ENCODE measurements at places on chromosomes 1 and 21.

DNA sequence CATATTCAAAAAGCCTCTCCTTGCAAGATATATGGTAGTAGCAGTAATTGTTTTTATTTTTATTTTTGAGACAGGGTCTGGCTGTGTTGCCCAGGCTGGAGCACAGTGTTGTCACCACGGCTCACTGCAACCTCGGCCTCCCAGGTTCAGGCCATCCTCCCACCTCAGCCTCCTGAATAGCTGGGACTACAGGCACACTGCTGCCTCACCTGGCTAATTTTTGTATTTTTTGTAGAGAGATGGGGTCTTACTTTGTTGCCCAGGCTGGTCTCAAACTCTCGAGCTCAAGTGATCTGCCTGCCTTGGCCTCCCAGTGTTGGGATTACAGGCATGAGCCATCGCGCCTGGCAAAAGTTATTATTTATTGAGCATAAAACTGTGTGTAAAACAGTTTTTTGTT is 38.4 kb downstream of the SLC66A1 start:
- no peak for DNase-seq

- no peak for DNase-seq
Observed at GRCh38 chr21:38327984-38328383, 71.2 kb downstream of the KCNJ15 start.

GRCh38 chr1:55053265-55053954 is 14.1 kb downstream of the PCSK9 start:
- DNase-seq: no peak

DNA sequence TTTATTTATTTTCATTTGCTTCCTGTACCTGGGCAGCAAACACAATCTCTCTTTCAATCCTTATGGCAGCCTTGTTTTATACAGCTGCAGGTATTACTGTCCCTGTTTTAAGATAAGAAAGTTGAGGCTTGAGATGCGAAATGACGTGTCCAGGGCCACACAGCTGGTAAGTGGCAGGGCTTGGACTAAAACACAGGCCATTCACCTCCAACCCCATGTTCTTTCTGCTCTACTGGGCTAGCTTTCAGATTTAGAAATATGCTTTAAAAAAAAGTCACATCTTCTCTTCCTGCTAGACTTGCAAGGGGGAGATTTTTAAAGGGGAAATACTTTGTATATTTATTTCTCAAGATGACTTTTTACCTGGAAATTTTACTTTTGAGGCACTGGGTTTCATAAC is 62.8 kb downstream of the CNST start:
- no peak for DNase-seq

- no peak for DNase-seq
Observed at GRCh38 chr1:234578735-234579134, 31.2 kb downstream of the IRF2BP2 start.

- DNase-seq: no peak
Observed at GRCh38 chr1:170307426-170307825, 161.7 kb downstream of the NTMT2 start.

GRCh38 chr1:196902344-196902743 is 14.5 kb downstream of the CFHR4 start:
- no peak for DNase-seq

DNA sequence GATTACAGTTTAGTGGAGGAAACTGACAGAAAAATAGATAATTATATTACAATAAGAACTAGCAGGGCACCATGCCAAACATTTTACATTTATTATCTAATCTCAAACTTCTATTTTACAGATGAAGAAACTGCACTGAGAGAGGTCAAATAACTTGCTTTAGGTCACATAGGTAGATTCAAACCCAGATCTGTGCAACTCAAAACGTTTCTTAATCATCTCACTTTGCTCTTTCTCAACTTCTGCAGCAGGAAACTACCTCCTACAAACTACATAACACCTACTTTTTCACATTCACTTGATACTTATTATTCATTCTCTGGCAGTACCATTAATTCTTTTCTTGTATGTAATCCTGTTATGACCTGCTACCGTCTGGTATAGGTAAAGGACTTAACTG is 49.9 kb upstream of the BCL10 start:
- DNase-seq: no peak

DNA sequence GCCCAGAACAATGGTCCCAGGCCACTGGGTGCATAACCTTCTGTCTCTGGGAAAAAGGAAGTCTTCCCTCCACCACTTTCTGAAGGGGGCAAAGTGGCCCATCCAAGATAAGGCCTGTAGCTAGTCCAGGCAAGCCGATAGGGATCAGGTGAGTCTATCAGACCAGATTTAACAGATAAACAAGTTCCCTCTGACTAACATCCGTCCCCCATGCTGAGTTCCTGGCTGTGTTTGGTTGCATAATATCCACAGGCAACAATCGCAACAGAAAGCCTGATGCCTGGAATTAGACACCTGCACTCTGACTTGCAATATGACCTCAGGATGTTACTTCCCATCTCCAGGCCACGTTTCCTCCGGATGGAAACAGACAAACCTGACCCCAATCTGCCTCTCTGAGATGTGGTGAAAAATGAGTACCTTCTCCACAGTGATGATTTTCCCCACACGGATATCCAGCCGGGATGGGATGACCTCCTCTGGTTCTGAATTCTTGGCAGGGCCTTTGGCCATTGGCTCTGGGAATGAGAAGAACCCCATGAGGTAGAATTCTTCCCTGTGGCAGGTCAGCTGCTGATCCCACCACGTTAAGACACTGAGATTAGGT is 36.4 kb downstream of the YARS1 start:
- DNase-seq: no peak

DNA sequence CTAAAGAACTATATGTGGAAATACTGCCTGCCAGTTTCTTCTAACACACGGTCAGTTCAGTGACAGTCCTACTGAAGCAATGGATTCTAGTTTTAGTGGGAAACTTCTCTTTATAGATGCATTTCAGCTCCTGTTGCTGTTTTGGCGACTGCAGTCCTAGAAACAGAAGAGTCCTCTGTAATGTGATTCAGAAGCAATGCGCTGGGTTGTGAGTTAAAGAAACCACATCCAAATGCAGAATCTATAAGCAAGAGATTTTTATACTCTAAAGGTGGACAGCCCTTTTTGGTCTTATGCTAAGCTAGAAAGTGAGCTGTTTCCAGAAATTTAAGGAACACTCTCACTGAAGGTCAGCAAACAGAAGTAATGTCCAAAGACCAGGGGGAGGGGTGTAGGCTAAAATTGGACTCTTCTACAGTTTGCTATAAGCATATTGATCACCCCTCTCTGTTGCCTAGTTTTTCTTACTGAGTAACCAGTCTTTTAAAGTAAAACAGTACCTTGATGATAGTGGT is 30.8 kb downstream of the DUSP10 start:
- no peak for DNase-seq

DNA sequence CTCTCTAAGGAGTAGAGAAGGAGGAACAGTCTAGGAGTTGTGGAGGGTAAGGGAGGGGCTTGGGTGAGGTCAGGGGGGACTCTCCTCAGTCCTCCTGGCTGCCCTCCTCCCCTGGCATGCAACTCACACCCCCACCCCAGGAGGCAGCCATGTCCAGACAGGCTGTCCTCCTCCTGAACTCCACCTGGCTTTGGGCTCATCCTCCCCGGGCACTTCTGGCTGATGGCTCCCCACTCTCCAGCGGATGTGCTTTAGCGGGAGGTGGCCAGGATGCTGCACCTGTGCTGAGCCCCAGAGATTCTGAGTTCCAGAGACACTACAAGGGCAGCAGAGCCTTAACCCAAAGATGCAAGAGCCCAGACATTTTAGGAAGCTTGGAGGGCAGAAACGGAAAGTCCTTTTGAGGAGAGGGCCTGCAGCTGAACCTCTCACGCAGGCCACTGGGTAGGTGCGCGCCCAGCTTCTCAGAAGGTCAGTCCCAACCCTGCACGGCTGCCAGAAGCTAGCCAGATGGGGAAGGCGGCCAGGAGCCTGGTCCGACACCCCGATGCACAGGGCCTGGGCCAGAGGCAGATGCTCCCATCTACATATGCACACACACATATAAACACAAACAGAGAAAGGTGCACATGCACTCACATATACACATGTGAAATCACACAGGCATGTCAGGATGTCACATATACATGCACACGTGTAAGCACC is 83.4 kb downstream of the PDE9A start:
- no peak for DNase-seq

- no peak for DNase-seq
Observed at GRCh38 chr21:35929901-35930300, 130.4 kb downstream of the SETD4 start.

DNA sequence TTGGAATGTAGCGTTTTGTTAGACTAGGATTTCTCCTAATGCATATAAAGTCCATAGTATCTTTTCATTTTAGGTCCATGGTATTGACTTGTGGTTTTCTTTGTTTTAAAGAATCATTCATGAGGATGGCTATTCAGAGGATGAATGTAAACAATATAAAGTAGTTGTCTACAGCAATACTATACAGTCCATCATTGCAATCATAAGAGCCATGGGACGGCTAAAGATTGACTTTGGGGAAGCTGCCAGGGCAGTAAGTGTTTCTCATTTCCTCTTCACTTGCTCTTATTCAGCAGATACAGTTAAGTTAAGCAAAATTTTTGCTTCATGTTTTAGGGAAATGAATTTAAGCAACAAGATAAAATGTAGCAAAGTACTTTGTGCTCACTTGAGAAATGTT is 25.4 kb downstream of the GNAI3 start:
- DNase-seq: peak; percentile 9

DNA sequence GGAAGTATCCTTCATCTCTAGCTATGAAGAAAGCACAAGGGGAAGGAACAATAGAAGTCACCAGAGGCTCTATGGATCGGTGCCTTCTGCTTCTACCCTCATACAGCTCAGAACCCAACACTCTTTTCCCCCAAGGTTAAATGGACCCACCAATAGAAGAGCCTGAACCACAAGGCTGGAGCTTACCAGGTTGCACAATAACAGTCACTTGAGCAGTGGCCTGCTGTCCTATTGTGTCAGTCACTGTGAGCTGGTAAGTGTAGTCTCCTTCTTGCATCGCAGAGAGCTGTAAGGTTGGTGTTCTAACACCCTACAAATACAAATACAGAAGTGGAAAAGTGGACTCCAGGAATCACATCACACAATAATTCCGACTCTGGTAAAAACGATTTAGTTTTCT is 103.0 kb downstream of the KIAA0319L start:
- no peak for DNase-seq

DNA sequence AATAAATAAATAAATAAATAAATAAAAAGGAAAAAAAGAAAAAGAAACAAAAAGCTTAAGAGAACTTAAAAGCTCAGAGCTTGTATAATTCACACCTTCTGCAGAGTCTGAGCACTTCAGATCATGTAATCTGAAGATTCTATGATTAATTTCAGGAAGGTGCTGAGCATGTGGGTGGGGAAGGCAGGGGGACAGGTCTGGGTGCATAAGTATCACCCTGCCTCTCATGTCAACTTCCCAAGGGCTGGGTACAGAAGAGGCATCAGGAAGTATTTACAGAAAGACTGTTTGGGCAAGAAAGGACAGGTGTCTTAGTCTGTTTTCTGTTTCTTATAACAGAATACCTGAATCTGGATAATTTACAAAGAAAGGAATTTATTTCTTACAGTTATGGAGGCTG is 20.4 kb upstream of the PADI2 start:
- no peak for DNase-seq

GRCh38 chr1:70495370-70495769 is 84.3 kb downstream of the CTH start:
- DNase-seq: no peak

GRCh38 chr1:114703242-114703641 is 7.9 kb upstream of the AMPD1 start:
- DNase-seq: no peak

DNA sequence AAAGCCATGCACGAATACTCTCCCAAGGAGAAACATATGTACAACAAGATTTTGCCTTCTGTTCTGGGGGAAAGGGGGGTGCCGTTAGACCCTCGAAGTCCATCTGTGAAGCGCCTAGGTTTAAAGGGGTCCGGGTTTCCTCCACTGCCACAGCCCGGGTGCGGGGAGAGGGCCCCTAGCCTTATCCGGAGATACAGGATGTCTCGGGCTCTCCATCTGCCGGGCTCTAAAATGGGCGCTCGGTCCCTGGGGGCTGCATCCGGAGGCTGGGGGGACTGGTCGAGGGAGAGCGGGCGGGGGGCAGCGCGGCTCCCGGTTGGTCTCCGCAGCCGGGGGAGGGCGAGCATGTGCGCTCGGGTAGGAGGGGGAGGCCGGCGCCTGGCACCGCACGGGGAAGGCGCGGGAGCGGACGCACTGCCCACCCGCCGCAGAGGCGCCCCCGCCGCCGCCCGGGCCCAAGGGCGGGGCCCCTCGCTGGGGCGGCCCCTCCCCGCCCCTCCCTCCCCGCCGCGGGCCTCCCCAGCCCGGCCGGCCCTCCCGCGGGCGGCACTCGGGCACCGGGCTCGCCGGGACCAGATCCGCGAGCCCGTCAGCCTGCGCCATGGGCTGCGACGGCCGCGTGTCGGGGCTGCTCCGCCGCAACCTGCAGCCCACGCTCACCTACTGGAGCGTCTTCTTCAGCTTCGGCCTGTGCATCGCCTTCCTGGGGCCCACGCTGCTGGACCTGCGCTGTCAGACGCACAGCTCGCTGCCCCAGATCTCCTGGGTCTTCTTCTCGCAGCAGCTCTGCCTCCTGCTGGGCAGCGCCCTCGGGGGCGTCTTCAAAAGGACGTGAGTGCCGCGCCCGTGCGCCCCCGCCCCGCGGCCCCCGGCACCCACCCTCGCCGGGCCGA is 63.1 kb downstream of the ELK4 start:
- DNase-seq: no peak

- no peak for DNase-seq
Observed at GRCh38 chr1:246572785-246573184, 6.5 kb downstream of the CNST start.

DNA sequence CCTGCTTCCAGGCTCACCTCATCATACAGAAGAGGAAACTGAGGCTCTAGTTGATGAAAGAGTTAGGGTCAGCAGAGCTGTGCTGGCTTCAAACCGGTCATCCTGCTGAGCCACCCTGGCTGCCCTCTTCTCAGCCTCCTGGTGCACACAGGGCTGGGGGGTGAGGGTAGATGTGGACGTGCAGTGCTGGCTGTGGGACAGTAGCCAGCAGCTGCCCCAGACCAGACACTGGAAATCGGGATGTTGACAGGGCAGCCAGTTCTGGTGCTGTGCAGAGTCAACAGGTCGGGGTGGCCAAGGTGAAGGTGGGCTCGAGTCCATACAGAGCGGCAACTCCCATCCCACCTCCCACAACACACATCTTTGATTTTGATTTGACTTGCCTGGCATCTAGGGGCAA is 1.5 kb upstream of the CLCNKA start:
- DNase-seq: no peak

DNA sequence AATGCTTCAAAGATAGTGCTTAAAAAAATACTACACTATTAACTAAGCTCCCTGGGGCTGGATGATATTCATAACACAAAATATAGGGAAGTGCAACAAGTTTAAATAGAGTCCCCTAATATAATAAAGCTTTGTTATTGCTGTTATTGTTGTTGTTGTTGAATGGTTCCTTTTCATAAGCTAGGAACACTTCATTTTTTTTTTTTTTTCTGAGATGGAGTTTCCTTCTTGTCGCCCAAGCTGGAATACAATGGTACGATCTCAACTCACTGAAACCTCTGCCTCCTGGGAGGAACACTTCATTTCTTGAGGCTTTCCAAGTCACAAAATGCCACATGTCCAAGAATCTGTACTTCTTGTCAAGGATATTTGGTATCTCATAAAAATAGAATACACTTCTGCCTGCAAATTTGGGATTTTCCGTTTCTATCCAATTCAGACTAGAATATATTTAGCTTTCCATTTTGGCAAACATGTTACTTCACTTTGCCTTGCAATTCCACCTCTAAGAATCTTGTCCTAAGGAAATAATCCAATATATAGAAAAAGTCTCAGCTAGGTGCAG is 21.1 kb downstream of the WDR47 start:
- DNase-seq: no peak
